Thymus (tissue), 14 donors: ENCODE measurements at places on chromosomes 7 and 10. TPM values are rescaled to one million over a fixed set of nuclear protein-coding genes. Genes with fewer than 3 reads are reported as not detected.

Gene DEPP1
- total RNA-seq, result 12.2 TPM

Gene GNA12
- total RNA-seq, result 4.4 TPM

Gene STOX1
- 10.3 TPM for total RNA-seq

Gene PDZD8
- 9.2 TPM for total RNA-seq
